ENCODE measurements at places on chromosomes 1 and 21.
A peak's percentile ranks its signal among the peaks of the same experiment; 100 is the strongest.

GRCh38 chr1:240092301-240093119 lies 827 bp downstream of the FMN2 start:
- peak; percentile 82 for DNase-seq

- DNase-seq: no peak
These were observed 250.0 kb downstream of the FAF1 start for GRCh38 chr1:50710099-50710498.

DNA sequence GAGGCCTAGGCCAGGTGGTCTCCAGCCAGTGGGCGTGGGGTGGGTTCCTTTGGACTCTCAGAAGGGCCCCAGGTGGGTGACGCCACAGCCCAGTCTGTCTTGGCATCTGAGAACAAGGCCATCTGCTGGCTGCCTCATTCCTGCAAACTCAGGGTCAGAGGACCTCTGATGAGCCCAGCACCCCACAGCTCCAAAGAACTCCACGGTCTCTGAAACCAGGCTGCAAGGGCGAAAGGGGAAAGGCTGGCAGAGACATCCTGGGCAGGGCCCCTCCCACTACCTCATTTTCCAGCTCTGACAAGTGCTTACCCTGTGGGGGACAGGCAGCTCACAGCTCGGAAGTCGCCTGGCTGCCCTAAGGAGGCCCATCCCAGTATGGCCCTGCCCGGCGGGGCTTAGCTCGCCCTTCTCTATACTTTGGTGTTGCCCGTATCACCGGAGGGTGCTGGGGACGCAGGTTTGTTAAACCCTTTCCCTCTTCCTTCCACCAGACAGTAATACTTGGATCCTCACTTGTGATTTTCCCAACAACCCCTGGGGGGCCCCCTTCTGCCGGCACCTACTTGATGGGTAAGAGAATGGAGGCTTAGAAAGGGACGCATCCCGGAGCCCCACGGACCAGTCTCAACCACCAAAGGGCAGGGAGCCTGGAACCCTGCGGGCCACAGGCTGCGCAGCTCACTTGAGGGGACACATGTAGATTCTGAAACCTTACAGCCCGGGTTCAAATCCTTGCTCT lies 10.9 kb upstream of the EDN2 start:
- DNase-seq: peak; percentile 63

DNA sequence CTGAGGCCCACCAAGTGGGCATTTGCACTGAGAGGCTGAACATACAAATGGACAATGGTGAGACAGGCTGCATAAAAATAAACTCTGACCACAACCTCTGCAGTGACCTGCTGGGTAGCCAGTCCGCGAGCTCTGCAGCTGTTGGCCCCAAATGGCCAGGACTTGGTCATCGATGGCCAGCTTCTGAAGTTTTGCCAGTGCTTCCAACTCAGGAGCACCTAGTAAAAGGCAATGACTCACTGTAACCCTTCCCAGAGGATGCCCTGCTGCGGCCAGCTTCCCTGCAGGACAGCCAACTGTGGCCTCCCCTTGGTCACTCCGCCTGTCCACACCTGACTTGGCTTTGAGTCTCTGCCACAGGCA lies 185.4 kb downstream of the DYRK1A start:
- DNase-seq: no peak

DNA sequence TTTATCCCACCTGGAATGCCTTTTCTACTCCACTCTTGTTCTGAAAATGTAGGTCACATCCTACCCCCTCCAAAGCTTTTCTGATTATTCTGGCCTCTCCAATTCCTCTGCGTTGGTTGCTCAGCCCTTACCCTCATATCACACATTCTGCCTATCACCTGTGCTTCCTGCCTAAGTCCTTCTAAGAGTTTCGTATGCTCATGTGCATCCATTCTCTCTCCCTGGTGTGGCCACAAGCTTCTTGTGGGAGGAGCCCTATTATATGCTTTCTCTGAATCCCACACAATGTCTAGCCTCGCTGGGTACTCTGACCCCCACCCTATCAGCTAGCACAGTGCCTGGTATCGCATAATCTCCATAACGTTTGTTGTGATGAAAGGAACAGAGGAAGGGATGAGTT lies 54.2 kb downstream of the CD58 start:
- DNase-seq: no peak

DNA sequence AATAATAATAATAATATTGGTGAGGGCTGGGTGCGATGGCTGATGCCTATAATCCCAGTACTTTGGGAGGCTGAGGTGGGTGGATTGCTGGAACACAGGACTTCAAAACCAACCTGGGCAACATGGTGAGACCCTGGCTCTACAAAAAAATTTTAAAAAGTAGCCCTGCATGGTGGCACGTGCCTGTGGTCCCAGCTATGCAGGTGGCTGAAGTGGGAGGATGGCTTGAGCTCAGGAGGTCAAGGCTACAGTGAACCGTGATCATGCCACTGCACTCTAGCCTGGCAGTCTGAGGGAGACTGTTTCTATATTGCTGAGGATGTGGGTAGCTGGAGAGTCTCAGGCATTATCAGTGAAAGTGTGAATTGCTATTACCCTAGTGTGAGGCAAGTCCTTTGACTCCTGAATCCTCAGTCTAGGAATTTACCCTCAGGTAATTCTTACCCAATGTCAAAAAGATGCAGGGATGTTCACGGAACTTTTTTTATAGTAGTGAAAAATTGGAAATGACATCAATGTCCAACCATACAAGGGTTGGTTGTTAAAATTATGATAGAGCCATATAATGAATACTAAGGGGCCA lies 61.8 kb upstream of the RPL11 start:
- no peak for DNase-seq

- no peak for DNase-seq
These were observed 29.6 kb upstream of the PHGDH start for GRCh38 chr1:119682141-119682540.

GRCh38 chr1:23804183-23804835 lies 3.8 kb upstream of the GALE start:
- no peak for DNase-seq

GRCh38 chr1:160040476-160040875 lies 8.7 kb upstream of the PIGM start:
- peak; percentile 36 for DNase-seq

DNA sequence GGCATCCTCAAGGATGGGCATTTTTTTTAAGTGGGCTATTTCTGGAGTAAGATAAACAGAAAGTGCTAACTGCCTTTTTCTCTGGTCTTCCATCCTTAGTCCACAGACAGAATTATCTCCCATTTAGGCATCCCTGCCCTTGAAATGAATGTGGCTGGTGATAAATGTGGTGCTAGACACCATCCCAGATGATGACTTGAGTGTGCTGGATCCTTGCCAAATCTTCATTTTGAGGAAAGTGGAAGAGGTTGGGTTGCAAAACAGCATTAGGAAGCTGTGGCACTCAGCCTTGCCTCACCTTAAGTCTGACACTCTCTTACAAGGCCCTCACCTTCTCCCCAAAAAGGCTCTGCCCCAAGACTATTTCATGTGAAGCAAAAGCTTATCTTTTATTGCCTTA lies 19.2 kb downstream of the MAB21L3 start:
- no peak for DNase-seq

DNA sequence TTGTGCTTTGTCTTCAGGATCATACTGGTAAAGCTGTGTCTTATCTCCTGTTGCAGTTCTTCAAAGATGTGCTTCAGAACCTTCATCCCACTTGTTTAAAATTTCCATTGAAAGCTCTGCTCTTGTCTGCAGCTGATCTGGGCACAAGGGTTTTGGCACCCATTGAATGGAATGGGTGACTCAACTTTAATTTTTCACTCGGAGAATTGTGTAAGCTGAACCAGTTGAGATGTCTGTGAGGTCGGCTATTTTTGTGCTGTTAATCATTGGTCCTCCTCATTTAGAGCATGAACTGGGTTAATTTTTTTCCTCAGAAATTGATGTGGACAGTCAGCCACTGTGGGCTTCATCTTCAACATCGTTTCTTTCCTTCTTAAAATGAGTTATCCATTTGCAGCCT lies 252.1 kb downstream of the TM2D1 start:
- DNase-seq: no peak

GRCh38 chr1:159985473-159985872 lies 31.4 kb upstream of the SLAMF9 start:
- no peak for DNase-seq

GRCh38 chr1:76035053-76035452 lies 39.5 kb upstream of the ST6GALNAC3 start:
- DNase-seq: no peak

GRCh38 chr1:1630191-1630964 lies 1.6 kb upstream of the MMP23B start:
- peak; percentile 80 for DNase-seq

DNA sequence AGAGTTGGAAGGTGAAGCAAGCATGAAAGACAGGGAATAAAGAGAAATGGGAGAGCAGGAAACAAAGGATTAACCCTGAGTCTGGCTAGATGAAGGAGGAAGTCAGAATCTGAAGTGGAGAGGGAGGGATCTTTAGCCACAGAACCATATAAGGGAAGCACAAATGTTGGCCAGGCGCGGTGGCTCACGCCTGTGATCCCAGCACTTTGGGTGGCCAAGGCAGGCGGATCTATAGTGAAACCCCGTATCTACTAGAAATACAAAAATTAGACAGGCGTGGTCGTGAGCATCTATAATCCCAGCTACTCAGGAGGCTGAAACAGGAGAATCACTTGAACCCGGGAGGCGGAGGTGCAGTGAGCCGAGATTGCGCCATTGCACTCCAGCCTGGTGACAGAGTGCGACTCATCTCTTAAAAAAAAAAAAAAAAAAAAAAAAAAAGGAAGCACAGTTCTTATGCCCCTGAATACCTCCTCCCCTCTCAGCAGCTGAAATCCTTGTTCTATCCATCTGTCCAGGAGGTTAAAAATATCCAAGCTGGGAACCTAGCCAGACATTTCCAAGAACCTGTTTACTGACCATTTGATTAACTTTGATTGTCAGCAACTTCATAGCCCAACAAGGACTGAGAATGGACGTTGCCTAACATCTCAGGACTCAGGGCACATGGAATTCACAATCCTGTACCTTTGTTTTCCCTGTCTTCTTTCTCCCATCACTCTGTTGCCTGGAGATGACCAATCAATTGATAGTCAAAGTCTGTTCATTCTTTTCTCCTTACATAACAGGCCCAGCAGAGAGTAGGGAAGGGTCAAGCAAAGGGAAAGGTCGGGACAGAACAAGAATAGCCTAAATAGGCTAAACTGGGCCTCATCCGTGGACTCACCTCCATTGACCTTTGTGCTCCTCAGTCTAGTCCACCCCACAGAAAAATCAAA lies 10.6 kb downstream of the TXNIP start:
- DNase-seq: peak; percentile 63

GRCh38 chr1:174391716-174392115 lies 56.0 kb upstream of the GPR52 start:
- DNase-seq: no peak

DNA sequence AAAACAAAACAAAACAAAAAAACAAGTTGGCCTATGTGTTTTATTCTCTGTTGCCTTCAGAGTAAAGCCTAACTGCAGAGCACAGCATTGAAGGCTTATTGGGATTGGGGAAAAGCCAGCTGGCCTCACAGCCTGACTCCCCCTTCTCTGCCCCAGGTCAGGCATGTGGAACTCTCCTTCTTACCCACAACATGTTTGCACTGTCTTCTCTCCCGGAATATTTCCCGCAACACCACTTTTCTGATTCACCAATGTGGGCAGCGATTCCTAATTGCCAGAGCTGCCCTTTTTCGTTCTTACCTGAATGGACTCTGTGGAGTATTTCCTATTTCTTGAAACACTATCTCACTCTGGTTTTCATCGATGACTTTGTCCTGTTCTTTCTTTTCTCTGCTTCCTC lies 2.8 kb upstream of the TARBP1 start:
- DNase-seq: no peak

DNA sequence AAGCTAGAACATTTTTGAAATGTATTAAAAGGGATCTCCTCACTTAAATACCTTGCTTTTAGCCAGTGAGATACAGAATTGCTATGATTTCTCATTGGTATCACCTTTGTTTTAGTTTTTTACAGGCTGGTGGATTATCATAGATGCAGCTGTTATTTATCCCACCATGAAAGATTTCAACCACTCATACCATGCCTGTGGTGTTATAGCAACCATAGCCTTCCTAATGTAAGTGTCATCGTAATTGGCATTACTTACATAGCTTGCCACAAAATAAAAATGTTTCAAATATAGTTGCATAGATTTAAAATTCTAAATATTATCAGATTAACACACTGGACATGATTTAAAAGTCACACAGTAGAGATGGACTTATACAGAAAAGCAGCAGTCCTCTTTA lies 4.7 kb downstream of the TMEM50A start:
- DNase-seq: no peak

GRCh38 chr1:56496158-56496557 lies 83.2 kb downstream of the PLPP3 start:
- no peak for DNase-seq

GRCh38 chr1:109535971-109536491 lies 3.6 kb upstream of the GPR61 start:
- no peak for DNase-seq

DNA sequence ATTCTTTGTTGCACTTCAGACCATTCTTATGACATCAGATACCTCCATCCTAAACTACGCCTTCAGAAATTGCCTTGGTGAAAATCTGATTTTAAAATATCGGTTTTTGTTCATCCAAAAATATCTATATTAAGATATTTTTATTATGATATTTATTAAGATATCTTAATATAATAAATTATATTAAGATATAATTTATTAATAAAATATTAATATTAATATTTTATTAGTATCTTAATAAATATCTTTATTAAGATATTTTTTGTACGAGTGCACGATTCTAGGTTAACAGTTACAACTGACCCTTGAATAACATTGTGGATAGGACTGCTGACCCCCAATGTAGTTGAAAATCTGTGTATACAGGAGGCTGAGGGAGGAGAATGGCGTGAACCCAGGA lies 20.9 kb downstream of the PADI4 start:
- DNase-seq: no peak

- peak; percentile 71 for DNase-seq
These were observed 96.7 kb downstream of the DYRK1A start for GRCh38 chr21:37463083-37463801.

GRCh38 chr1:151961833-151962232 lies 31.8 kb downstream of the S100A10 start:
- no peak for DNase-seq

- peak; percentile 62 for DNase-seq
These were observed 52.4 kb upstream of the H6PD start for GRCh38 chr1:9181990-9182783.

GRCh38 chr1:228105270-228105995 lies 2.3 kb upstream of the C1orf35 start:
- no peak for DNase-seq

DNA sequence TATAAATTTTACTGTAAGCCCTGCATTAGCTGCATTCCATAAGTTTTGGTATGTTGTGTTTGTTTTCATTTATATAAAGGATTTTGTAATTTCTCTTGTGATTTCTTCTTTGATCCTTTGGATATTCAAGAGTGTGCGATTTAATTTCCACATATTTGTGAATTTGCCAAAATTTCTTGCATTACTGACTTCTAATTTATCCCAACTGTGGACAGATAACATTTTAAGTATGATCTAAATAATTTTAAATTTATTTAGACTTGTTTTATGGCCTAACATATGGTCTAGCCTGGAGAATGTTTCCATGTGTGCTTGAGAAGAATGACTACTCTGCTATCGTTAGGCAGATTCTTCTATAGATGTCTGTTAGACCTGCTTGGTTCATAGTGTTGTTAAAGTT lies 23.2 kb downstream of the RPE65 start:
- no peak for DNase-seq

GRCh38 chr21:42746593-42747275 lies 93.3 kb downstream of the PDE9A start:
- no peak for DNase-seq

- peak; percentile 92 for DNase-seq
These were observed 206.8 kb upstream of the TMEM51 start for GRCh38 chr1:14946684-14947238.
